ENCODE measurements at places on chromosomes 6 and 20.

- no peak for DNase-seq
These were observed 672.8 kb downstream of the KIF16B start for GRCh38 chr20:15900443-15900842.

- no peak for DNase-seq
These were observed 278.8 kb upstream of the JARID2 start for GRCh38 chr6:14966906-14967711.

GRCh38 chr6:13101985-13102384 lies 226.4 kb downstream of the TBC1D7 start:
- no peak for DNase-seq

DNA sequence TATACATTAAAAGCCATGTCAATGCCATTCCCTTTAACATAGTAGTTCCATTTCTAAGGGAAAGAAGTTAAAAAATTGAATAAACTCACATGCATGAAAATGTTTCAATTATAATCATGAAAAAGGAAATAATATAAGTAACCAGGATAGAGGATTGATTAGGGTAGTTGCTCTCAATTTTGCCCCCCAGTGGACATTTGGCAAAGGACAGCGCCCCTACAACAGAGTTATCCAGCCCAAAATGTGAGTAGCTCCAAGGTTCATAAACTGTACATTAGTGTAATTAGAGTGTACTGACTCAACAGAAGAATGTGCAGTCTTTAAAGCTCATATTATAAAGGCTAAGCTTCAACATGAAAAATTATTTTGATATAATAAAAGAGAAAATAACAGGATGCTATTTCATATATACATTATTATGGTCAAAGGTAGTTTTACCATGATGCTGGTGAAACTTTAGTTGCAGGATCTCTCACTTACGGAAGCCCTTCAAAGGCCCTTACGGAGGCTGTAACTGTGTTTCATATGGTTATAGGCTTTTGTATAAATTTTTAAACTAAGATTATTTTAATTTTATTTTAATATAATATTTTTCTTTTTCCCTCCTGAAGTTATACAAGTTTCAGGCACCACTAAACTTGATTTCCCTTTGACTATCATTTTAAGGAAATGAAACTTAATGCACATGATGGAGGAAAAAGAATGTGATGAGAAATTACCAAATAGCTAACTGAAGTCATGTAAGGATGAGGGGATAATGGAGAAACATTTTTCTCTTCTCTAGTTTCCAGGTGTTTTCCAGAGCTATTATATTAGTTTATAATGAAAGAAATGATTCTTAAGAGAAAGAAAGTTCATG lies 403.6 kb downstream of the PLCB1 start:
- no peak for DNase-seq
